ENCODE measurements at places on chromosomes 4 and X. TPM values are rescaled to one million over a fixed set of nuclear protein-coding genes. Genes with fewer than 3 reads are reported as not detected.

DNA sequence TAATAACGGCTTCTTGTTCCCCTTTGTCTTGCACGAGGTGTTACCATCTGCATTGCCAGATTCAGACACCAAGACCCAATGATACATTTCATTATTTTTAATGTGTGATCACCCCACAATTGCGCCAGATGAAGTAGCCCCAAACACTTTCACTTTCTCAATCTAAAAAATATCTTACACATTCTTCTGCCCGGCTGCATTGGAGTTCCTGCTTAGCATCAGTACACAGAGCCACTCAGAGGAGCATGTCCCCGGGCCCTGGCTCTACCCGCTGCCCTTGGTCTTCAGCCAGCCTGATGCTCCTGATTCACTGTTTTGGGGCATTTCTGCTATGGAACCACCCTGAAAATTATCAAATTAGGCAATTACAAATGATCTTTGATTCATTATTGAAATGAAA, 66.0 kb upstream of the TENM3 start:
- H3K27me3 ChIP-seq, result no peaks in the 10 kb centered on the region
- no peak overlapping the region for H3K4me3 ChIP-seq
- DNase-seq, result no peak
- H3K27ac ChIP-seq, result no peak overlapping the region

NXT2 gene
- total RNA-seq, result 2.0 TPM

GRCh38 chrX:116204932-116205331, 34.4 kb downstream of the AGTR2 start:
- H3K36me3 ChIP-seq, result no peaks in the 10 kb centered on the region
- H3K4me1 ChIP-seq, result no peaks in the 10 kb centered on the region
- no peaks in the 10 kb centered on the region for H3K27me3 ChIP-seq
- H3K27ac ChIP-seq, result no peak overlapping the region
- H3K4me3 ChIP-seq, result no peak overlapping the region
- DNase-seq, result no peak

SMIM14 gene
- 7.7 TPM for total RNA-seq

GRCh38 chr4:74543231-74543781, 98.4 kb downstream of the AREG start:
- no peaks in the 10 kb centered on the region for H3K27me3 ChIP-seq
- no peak overlapping the region for H3K4me3 ChIP-seq
- no peak for DNase-seq
- H3K27ac ChIP-seq, result no peak overlapping the region

Measured in gastrocnemius medialis (tissue), 4 donors.